Activated CD4-positive, alpha-beta T cell treated with anti-CD3 and anti-CD28 coated beads, Interleukin-2, amount 50 U/mL, for 48 hours (primary cell): ENCODE measurements at places on chromosomes 6 and 20.

DNA sequence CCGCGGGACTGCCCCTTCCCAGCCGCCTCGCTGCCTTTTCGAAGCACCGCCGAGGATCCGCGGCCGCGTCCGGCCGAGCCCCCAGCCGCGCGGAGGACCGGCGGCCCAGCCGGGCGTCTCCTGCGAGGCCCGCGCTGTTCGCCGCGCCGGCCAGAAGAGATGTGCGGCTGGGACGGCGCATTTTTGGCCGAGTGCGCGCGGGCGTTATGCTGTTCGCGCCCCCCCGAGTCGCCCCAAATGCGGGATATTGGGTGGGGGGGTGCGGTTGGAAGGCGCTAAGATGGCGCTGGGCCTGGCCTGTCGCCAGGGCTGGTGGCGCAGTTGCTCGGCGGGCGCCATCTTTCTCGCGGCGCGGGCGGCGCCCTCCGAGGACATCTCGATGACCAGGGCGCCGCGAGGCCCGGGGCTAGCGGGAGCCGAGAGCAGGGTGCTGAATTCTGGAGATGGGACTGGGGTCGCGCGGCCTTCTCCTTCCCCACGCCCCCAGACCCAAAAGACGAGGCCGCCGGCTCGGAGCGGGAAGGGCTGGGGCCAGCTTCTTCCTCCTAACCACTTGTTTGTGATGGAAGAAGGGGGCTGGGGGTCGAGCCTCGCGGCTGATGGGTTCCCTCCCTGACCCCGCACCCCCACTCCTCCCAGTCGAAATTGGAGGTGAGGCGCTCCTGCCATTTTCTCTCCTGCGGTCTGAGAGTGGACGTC lies 1.5 kb downstream of the BICRAL start:
- peak; percentile 75 for DNase-seq

DNA sequence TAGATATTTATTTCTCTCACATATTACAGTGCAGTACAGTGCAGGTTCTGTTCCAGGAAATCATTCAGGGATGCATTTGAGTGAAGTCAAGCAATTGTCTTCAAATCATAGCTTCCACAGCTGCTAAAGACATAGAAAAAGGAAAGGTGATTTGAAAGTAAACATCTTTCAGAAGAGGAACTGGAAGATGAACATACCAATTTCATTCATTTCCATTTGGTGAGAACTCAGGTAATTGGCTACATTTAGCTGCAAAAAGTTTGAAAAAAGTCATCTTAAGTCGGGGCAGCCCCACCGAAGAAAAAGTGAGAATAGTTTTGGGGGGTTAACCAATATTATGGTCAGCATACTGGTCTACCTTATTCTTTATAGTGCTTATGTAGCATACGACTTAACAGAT lies 61.4 kb upstream of the IL20RA start:
- DNase-seq: no peak

GRCh38 chr6:6920114-6920986 lies 187.4 kb upstream of the RREB1 start:
- no peak for DNase-seq

DNA sequence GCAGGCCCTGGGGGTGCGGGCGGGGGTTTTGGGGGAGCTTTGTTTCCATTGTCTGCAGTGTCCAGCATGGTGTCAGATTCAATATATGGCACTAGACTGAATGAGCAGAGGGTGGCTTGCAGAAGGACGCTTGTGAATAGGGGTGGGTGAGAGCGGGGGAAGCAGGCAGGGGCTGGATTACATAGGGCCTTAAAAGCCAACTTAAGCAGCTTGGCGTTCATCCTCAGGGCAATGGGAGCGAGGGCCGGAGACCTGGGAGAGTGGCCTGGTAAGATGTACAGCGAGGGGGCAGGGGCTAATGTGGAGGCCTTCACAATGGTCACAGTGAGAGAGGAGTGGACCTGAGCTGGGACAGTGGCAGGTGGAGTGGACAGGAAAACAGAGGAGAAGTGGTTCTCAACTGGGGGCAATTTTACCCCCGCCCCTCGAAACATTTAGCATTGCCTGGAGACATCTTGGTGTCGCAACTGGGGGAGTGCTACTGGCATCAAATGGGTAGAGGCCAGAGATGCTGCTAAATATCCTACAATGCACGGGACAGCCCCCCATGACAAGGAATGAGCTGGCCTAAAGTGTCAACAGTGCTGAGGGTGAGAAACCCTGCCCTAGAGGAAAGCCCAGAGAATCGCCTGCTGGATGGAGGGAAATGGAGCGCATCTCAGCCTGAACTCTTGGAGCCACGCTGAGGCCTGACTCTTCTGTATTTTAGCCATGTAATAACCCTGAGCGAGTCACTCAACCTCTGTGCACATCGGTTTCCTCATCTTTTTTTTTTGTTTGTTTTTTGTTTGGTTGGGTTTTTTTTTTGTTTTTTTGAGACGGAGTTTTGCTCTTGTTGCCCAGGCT lies 15.1 kb upstream of the BAK1 start:
- no peak for DNase-seq

GRCh38 chr6:28906669-28907068 lies 17.1 kb downstream of the TRIM27 start:
- no peak for DNase-seq

DNA sequence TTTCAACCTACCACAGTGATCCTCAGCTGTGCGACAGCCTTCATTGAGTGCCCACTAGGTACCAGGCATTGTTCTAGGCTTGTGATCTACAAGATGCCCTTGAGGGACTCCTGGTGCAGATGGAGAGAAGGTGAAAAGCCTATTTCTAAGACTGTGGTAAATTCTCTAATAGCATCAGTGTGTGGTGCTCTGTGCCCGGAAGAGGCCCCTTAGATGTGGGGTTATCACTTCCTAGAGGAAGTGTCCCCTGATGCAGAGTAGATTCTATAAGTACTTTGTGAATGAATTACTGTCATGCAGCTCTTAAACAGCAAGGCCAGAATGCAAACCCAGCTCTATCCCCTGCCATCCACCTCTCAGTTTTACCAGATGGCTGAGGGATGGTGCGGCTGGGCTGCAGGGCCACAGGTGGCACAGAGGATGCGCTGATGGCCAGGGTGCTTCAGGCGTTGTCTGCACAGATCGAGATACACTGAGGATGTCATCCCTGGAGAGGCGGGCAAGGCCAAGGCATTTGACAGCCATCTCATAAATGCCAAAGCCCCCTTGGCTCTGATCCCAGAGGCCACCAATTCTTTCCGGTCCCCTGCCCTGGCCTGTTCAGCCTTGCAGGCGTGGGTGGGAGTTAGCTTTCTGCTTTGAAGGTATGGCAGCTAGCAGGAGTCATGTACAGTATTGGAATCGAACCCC lies 96.7 kb downstream of the TOX2 start:
- no peak for DNase-seq

- no peak for DNase-seq
Observed at GRCh38 chr6:139330826-139331500, 39.2 kb upstream of the TXLNB start.

GRCh38 chr20:37841389-37841788 lies 61.5 kb upstream of the VSTM2L start:
- no peak for DNase-seq

DNA sequence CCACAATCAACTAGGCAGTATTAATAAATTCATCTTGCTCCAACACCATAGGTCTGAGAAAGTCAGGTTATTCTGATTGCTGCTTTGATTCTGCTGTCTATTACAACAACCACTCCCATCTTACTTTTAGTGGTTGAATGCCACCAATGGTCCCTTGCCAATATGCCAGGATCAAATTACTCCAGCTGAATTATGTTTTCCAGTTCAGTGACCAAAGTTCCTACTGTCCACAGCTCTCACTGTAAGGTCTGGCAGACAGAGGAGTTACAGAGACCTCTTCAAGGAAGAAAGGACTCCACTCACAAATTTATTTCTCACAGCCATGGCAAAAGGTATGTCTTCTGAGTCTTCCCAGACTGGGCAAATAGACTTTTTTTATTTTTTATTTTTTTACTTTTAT lies 557.0 kb downstream of the HAO1 start:
- DNase-seq: no peak

GRCh38 chr6:35492974-35493284 lies 4.0 kb downstream of the TEAD3 start:
- no peak for DNase-seq

GRCh38 chr6:53544217-53544469 lies 758 bp downstream of the GCLC start:
- DNase-seq: peak; percentile 44

DNA sequence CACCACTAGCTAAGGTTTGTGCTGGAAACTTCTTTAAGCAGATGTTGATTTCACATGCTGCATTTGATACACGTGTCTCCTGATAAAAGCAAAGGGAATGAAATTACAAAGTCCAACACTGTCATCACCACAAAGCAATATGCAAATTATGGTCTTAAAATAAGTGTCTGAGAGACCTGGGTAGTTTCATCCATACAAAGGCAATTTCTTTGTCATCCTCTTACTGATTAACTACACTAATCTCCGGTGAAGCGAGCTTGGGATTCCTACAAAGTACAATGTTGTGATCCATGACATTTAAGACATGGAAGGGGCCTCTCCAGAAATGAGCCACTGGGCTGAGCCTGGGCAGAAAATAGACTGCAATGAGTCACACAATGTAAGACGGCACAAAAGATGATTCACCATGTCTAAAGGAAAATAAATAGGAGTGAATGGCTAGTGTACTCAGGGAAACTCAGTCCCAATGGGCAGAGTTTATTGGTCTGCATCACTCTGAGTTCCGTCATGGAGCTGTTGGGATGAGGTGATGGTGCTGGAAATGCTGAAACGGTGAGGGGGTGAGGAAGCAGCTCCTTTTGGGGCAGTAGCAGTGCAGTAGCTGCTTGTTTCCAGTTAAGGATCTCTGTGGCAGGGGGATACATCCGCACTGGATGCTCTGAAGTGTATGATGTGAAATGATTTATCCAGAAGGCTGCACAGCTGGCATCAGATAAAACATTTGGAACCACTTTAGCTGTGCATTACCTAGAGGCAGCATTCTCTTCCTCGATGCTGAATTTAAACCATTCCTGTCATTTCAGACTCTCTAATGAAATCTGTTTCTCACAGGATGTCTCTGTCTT lies 103.3 kb downstream of the IBTK start:
- DNase-seq: no peak

DNA sequence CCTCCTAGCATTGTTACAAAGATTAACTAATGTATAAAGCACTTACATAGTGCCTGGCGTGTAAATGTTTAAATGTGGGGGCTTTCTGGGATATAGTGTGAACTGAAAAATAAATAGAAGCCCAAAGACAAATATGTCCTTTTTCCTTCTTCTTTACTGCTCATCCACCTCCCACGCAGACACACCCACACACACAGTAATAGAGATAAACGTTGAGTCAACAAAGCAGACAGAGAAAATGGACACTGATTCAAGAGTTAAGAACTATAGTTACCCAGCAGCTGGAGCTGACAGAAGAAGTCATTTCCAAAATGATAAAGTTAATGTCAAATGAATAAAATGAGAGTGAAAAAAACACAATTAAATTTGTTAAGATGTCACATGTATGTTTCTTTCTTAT lies 68.3 kb downstream of the FHL5 start:
- no peak for DNase-seq

- DNase-seq: no peak
Observed at GRCh38 chr6:126764671-126765070, 353.8 kb upstream of the RSPO3 start.

DNA sequence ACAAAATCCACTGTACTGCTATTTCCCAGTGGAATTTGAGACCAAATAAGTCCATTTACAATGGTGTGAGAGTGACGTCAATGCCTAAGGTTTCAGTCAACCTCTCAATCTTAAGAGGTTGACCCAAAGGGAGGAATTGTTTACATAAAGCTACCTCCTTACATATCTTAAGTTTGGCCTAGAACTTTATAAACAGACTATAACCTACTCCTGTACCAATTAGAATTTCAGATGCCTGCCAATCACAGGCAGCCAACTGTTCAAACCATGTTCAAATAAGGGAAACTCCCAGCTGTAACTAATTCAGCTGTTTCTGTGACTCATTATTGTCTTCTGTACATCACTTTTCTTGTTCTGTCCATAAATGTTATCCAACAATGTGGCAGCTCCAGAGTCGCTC lies 14.5 kb downstream of the LGSN start:
- DNase-seq: no peak
